ENCODE measurements at places on chromosomes 3 and 15. TPM values are rescaled to one million over a fixed set of nuclear protein-coding genes. Genes with fewer than 3 reads are reported as not detected.

DNA sequence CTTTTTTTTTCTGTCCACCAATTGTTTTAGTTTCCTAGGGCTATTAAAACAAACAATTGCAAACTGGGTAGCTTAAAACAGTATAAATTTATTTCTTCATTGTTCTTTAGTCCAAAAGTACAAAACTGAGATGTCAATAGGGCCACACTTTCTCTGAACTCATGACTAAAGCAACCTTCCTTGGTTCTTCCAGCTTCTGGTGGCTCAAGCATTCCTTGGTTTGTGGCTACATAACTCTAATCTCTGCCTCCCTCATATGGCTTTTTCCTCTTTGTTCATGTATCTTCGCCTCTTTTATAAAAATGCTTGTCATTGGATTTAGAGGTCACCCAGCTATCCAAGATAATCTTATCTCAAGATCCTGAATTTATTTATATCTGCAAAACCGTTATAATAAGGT, 914.5 kb upstream of the EPHA6 start:
- no peak overlapping the region for H3K27ac ChIP-seq
- H3K36me3 ChIP-seq: no peaks in the 10 kb centered on the region
- no peaks in the 10 kb centered on the region for H3K27me3 ChIP-seq
- no peak overlapping the region for H3K4me3 ChIP-seq
- DNase-seq: no peak
- no peaks in the 10 kb centered on the region for H3K4me1 ChIP-seq

- no peak overlapping the region for H3K4me3 ChIP-seq
- H3K4me1 ChIP-seq: no peaks in the 10 kb centered on the region
Measured at GRCh38 chr15:44910981-44911625, 45.4 kb upstream of the TERB2 start.

DNA sequence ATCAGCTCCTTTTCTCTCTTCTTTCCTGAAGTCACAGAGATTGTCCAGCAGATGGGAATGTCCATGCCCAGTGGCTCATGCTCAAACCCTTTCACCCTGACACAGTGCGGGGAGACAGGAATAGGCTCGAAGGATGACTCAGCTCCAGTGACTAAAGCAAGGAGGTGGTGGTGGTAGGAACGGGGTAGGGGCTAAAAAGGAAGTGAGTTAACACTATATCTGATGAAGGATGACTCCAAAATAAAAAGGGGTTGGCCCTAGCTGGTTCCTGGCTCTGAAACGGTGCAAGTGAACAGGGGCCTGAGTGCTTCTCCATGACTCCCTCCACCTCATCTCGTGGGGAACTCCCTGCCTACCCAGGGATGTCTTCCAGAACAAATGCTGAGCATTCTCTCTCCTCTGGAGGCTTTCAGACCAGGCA, 167.4 kb upstream of the LPP start:
- DNase-seq: no peak
- no peak overlapping the region for H3K4me3 ChIP-seq
- peaks cover 8% of the 10 kb centered on the region for H3K4me1 ChIP-seq
- no peak overlapping the region for H3K27ac ChIP-seq

DNA sequence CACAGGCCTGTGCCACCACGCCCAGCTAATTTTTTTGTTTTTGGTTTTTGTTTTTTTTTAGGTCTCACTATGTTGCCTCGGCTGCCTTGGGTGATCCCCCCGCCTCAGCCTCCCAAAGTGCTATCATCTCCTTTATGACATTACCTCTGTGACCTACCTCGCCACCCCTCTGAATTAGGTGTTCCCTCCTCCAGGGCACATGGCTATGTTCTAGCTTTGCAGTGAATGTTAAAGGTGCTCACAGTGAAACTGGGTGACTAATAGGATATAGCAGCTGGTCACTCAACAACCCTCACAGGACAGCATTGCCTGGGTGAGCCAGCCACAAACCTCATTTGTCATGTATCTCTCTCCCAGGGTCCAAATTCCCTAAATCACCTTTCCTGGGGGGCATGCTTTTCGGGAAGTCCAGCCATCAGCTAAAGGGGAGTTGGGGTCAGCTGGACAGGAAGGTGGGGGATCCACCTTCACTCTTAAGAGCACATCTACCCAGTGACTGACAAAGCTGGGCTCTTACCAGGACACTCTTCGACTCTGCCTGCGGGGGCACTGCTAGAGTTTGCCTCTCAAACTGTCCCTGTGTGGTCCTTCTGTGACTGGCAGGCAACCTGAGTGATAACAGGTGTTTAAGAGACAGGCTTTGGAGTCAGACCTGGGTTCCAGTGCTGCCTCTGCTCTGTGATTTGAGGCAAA, 1.6 kb upstream of the TTLL3 start:
- DNase-seq: no peak
- no peaks in the 10 kb centered on the region for H3K27me3 ChIP-seq
- H3K27ac ChIP-seq: no peak overlapping the region

KIAA1143 gene
- total RNA-seq: 15.1 TPM
